ENCODE measurements at places on chromosomes 3 and 15.

DNA sequence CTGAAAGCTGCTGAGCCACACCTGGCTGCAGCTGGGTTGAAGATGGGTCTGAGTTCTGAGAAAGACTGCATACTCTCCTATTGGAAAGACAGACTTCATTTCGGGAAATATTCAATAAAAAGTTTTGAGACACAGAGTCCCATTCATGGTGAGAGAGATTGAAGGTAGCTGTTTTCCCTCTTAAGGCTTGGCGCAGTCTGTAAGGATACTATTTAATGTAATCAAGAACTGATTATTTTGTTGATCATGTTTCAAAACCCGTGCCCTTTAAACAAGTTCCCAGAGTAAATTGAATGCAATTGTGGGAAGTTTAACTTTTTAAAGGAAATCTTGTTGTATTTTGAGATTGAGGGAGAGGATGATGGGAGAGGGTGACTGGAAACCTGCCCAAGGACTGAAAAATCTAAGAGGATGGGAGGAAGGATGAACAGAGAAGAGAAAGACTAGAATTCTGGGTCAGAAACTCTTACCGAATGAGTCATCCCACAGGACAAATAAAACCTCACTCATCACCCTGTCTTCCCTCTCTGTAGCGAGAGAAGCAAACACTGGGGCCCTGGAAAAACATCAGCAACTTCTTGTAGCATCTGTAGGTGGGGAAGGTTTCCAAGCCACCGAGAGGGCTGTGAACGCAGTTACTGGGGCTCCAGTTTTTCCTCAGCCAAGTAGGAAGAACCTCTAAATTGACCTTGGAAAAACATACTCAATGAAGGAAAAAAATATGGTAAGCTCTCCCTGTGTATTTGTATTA lies 193.2 kb upstream of the TPRG1 start:
- DNase-seq: no peak

DNA sequence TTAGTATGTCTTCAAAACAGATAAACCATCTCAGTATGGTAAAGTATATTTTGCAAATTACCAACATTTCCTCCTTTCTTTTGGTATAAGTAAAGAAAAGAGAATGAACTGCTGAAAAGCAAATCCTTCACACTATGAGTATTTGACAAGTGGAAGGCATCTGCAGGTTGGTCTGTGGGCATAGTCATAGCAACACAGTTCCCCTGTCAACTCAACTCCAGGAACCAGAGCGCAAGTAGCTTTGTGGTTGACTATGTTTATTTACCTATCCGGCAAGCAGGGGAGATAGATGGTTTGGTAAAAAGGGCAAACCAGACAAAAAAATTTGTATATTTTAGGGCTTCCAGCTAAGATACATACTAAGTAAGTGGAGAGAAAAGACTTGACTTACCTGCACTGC lies 88.3 kb upstream of the PPIB start:
- no peak for DNase-seq

DNA sequence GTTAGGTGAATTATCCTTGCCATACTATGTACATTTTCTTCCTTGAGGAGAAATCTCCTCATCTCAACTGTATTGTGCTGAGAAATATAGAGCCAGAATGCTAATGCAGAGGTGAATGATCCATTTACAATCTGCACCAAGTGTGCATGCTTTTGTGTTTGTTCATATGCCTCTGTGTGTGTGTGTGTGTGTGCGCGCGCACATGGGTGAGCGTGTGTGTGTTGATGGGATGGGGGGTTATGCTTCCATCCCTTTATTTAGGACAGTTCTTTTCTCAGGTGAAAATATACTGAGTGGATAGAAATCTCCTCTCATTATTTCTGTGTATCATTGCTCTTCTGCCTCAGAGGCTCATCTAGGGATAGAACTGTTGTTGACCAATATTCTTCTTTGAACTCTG lies 626.1 kb downstream of the MCTP2 start:
- no peak for DNase-seq

DNA sequence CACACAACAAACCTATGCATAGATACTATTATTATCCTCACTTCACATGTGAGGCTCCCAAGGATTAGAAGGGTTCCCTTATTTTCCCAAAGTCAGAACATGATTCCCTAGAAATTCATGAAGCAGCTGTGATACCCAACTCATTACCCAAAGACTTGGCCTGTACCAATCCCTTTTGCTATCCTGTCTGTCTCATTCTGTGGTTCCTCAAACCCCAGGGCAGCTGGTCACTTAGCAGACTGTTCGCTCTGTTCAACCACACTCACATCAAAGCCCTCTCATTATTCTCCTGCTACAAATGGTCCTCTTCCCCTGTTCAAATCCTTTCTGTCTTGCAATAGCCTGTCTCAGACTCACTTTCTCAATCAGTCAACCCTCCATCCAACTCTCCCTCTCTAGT lies 154.3 kb upstream of the TRIM42 start:
- no peak for DNase-seq

DNA sequence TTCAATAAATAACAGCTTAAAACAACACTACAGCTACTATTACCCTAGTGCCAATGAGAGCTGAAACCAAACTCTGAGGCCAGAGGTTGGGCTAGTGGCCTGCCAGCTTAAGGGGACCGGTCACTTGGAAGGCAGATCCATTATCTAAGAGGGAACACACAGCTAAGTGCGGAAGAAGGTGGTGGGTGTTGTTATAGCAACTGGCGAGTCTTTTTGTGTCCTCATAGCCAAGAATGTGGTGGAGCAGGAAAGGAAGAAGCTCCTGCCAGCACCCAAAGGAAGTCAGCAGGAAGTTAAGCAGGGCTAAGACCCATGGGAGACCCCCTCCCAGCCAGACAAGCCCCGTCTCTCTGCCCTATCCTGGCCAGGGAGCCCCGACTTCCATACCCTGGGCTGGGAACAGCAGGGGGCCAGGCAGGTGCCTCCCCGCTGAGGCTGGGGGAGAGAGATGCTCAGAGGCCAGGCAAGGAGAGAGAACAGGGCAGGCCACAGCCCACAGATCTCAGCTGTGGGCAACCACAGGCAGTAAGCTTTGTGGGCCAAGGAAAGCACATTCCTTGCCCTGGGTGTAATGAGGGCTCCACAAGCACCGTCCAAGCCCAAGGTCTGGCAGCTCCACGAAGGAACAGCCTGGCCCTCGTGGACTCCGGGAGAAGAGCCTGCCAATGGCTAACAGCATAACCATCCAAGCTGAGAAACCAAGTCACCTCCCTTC lies 34.0 kb upstream of the HRH1 start:
- no peak for DNase-seq

- DNase-seq: no peak
Measured at GRCh38 chr3:161171113-161171512, 50.0 kb upstream of the NMD3 start.

DNA sequence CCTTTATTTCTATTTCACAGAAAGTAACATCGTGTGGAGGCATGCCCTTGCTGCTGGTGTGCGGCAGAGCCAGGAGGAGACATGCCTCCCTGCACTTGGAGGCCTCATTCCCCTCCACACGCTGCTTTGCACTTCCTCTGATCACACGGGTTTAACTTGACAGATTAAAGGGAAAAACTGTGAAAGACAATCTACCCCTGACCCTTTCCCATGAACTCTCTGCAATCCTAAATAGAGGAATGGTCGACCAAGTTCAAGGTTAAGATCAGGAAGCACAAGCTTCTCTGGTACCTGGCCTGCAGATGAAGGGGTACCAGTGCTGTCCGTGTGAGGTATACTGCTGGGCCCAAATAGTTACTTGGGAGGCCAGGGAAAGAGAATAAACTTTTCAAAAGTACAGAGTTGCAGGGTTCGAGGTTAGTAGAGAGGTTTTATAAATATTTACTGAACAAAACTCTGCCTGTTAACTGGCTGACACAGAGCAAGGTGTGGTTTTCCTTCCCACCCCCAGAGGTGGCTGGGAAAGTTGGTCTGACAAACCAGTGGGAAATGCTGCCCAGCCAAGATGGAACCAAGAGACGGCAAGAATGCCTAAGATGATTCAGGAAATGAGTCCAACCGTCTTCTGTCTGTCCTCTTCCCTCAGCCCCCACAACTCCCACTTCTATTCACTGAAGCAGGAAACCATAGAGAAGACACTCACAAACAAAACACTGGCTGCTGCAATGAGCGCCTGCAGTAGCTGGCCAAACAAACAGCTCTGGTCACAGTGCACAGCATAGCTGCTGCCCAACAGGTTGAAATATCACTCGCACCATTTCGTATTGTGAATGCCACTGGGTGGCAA lies 79.6 kb downstream of the IGF2BP2 start:
- no peak for DNase-seq

GRCh38 chr15:52491472-52491871 lies 37.2 kb downstream of the MYO5A start:
- no peak for DNase-seq

DNA sequence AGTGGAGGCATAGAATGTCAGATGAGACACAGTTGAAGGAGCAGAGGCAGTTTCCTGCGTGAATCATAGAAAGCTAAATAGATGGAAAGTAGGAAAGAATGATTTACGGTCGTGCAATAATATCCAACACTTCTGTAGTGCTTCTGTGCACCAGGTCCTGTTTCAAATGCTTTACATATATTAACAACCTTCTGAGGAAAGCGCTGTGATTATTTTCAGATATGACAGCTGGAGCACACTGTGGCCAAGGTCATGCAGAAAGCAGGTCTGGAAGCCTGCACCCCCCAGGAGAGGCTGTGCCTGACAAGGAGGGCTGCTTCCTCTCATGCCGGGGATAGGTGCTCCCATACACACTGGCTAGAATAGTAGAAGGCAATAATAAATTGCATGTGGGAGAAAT lies 104.5 kb downstream of the CHRNA7 start:
- DNase-seq: no peak

DNA sequence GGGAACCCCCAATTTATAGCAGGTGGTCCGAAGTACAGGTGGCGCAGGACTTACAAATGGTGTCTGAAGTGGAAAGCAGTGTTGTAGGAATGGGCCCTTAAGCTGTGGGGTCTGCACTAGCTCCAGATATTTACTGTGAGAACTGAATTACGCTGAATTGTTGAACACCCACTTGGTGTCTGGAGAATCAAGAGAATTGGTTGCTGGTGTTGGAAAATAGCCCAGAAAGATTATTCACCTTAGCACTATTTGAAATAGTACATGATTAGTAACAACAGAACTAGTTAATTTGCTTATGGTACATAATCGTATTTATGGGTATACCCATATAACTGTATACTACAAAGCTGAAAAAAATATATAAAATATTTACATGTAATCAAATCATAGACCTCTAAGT lies 64.8 kb downstream of the ADAM10 start:
- DNase-seq: no peak

DNA sequence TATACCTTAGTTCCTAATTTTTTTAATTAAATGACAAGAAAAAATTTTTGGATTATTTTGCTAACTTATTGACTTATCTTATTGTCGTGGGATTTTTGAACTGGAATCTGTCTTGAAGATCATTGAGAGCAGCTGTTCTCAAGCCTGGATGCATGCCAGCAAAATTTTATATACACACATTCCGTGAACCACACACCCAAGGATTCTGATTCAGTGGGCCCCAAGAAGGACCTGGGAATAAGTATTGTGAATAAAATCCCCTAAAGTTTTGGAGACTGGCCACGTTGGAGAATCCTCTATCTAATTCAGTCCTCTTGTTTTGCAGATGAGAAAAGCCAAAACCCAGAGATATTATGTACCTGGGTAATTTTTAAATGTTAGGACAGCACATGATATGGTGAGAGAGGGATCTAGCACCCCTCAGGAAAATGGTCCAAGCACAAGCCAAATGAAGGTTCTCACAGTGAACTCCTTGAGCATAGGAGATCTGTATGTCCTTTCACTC lies 55.2 kb downstream of the UNC13C start:
- no peak for DNase-seq

DNA sequence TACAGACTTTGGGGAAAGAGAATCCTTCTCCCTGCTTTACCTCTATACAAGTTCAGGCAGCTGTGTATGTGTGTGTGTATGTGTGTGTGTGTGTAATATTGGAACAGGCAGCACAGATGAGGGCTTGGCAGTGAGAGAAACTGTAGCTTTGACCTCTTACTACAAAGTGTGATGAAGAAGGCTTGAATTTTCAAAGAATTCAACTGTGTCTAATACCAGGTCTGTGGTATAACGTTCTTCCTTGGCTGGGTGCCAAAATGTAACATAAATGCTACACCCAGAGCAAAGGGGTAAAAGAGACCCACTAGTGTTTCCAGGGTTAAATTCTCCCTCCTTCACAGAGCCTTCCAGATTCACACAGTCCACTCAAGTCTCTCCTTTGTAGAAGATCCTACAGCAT lies 51.1 kb downstream of the CHST2 start:
- no peak for DNase-seq

DNA sequence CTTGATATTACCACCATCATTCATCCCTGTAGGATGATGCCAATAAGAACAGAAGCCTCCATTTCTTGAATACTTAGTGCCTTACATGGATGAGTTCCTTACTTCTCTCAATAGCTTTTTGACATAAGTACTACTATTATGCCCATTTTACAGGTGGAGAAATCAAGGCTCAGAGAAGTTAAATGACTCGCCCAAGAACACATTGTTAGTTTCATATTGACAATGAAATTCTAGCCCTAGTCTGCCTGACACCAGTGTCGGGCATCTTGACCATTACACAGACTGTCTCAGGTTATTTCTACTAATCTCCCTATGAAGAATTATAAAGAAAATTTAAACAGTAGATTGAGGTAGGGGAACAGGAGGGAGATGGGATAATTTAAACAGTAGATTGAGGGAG lies 52.5 kb upstream of the ARL8B start:
- DNase-seq: no peak

DNA sequence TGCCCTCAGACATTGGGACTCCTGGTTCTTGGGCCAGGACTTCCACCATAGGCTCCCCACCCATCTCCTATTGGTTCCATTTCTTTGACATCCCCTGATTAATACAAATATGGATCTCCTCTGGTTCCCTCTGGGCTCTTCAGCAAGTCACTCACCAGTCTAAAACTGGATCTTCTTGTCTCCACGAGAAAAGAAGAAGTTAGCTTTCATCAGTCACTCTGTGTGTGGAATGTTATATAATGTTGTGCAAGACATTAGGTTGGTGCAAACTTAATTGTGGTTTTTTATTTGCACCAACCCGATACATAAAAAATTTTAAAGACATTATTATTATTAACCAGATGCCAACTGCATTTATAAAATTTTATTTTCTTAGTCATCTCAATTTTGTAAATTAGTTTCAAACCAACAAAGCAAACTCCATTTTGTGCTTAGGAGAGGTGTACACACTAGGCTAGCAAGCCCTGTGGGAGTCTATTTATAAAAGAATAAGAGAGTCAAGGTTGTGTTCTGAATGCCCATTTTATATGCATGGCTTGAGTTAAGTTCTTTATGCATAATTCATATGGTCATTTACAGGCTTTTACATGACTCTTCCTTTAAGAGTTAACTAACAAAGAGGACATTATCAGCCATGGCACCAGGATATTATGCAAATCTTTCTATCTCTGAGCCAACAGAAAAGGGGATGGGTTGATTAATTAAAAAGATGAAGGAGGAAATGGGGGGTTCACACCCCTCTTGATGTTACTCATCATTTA lies 35.1 kb upstream of the IL12A start:
- no peak for DNase-seq
